ENCODE measurements at places on chromosomes 12 and 14.

DNA sequence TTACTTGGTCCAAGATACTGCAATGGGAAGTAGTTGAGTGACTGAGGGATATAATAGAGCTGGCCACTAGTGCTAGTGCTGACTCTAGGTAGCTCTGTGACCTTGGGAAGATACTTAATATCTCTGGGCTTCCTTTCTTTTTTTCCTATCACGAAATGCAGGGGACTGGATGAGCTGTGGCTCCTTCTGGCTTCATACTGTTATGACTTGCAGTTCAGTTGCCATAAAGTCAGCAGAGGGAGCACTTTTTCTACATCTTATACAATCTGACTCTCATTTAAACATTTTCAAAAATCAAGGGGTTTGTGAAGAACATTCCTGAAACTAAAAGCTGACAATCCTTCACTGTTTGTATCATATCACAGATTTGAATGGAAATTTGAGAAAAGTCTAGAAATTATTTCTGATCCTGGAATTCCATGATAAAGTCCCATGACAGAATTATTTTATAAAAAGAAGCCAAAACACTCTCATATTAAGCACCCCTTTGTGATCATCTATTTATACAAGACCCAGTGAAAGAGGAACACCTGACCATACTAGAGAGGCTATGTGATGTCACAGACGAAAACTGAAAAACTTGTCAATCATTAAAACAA, 5.3 kb downstream of the BHLHE41 start:
- DNase-seq: no peak

DNA sequence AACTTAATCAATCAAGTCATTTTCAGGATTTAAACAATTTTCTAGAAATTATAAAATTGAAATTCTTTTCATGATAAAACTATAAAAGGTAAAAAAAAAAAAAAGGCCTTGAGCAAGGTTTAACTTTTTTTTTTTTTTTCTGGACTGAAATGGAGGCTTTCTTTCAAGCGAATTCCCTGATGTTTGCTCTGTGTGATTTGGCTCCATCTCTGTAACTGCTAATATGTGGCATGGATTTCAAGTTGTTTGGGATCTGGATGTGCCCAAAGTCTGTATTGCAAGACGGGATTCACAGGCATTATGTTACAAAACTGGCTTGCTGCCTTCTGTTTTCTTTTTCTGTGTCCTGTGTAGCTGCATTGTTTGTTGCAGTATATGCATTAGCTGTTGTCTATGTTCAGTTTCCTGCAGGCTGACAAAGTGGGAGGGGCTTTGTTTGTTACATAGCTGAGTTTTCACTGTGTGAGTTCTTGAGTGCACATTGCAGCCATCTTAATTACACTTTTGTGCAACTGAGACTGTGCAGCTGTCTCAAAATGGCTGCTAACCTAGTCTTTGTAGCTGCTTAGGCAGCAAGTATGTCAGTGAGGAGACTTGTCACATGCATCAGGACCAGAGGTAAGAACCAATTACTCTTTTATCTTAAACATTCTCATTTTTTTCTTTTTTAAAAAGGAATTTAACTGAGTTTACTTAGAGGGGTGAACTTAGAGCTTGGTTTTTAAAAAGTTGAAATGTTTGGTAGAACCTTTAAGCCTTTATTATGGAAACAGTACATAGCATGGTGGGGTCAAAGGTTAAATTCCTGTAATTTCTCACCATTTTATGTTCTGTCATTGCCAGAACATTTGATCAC, 19.5 kb downstream of the ATF7IP start:
- DNase-seq: peak; percentile 19

- DNase-seq: peak; percentile 37
Observed at GRCh38 chr12:104494137-104494792, 37.5 kb downstream of the CHST11 start.

DNA sequence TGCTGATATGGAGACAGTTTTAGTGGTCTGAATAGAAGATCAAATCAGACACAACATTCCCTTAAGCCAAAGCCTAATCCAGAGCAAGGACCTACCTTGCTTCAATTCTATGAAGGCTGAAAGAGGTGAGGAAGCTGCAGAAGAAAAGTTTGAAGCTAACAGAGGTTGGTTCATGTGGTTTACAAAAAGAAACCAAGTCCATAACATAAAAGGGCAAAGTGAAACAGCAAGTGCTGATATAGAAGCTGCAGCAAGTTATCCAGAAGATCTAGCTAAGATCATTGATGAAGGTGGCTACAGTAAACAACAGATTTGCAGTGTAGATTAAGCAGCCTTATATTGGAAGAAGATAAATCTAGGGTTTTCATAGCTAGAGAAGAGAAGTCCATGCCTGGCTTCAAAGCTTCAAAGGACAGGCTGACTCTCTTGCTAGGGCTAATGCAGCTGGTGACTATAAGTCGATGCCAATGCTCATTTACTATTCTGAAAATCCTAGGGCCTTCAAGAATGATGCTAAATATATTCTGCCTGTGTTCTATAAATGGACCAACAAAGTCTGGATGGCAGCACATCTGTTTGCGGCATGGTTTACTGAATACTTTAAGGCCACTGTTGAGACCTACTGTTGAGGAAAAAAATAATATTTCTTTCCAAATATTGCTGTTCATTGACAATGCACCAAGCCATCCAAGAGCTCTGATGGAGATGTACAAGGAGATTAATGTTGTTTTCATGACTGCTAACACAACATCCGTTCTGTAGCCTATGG, 361.0 kb downstream of the DPF3 start:
- no peak for DNase-seq

GRCh38 chr14:38243696-38244240, 12.1 kb downstream of the CLEC14A start:
- no peak for DNase-seq
